Muscle of back (tissue), 13 donors: ENCODE measurements at places on chromosomes 7 and 10.

- DNase-seq: no peak
Measured at GRCh38 chr10:5666008-5666840, at the start of gene ASB13. Gene ASB13 (minus strand): TSS chr10:5666595. CDS start chr10:5666551, 44 bp downstream.

DNA sequence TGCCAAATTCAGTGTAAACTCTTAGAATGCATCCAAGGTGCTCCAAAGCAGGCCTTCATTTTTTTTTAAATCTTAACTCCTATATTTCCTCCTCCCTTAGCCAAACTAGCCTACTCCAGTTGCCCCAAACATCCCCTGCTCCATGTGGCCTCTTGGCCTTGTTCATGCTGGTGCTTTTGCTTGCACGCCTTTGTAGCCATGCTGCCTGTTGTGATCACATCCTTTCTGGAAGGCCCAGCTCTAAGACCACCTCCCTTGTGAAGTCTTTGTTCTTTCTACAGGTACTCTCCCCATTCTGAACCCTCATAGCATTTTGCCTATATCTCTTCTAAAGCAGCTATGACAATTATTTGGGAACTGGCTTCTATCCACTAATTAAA is 375.3 kb upstream of the NFE2L3 start:
- DNase-seq: no peak

GRCh38 chr7:116780521-116780920 is 81.9 kb upstream of the CAPZA2 start:
- DNase-seq: no peak

DNA sequence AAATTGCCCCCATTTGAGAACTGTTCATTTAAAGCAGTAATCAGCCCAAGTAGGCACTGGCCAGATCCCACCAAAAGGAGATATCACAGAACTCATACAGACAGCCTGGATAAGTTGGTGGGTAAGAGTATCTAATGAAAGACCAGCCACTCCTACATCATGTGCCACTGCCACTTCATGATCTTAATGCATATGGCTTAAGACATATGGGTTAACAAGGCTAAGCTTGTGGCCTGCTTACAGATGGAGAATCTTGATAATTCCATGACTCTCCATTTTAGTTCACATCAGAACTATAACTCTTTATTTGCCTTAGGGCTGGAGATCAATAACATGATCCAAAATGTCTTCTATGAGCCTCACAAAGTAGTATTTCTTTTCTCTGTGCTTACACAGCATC is 6.8 kb upstream of the IFIT1B start:
- no peak for DNase-seq

DNA sequence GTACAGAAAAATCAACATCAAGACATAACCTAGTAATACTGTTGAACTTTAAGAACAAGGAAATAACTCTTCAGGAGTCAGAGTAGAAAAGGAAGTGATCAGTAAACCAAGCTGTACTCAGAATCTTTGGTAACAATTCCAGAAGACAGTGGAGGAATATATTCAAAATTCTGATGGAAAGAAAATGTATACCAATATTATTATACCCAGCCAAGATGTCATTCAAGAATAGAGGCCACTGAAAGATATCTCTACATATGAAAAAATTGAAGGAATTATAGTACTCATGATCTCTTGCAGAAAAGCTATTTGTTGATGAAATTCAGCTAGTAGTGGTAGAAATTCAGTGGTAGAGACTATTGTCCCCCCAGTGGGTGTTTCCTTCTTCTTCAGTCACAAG is 182.6 kb upstream of the ZMIZ1 start:
- DNase-seq: no peak

GRCh38 chr10:97689559-97690020 is 2.5 kb upstream of the AVPI1 start:
- DNase-seq: no peak

DNA sequence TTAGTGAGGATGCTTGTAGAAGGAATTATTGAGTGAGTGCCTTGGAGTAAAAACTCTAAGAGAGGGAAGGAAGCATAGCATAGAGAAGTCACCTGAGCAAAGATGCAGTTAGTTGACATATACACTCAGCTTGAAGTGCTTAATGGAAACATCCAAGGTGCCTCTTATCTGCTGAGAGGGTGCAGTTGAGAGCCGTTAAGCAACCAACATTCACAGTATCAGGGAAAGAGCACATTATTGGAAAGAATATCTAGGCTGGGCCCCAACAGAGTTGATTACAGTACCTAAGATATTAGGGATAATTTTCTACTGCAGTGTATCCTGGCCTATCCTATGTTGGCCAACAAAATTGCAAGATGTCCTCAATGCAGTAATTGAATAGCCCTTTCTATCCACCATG is 302.0 kb downstream of the ETV1 start:
- no peak for DNase-seq

- peak; percentile 69 for DNase-seq
Measured at GRCh38 chr10:51700228-51700817, 928 bp upstream of the CSTF2T start.

- no peak for DNase-seq
Measured at GRCh38 chr10:130012129-130012528, 48.1 kb upstream of the EBF3 start.

DNA sequence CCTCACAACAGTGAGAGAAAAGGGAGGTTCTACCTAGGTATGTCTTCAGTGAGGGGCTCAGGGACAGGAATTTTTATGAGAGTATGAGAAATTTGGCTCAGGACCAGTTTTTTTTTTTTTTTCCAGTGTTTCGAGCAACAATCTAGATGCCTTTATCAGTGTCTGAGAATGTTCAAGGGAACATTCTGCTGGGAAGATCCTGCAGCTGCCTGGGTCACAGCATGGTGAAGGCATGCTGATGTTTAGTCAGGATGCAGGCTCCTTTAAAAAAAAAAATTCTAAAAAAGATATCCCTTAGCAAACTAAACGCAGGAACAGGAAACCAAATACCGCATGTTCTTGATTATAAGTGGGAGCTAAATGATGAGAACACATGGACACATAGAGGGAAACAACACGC is 31.0 kb downstream of the SBDS start:
- DNase-seq: no peak

DNA sequence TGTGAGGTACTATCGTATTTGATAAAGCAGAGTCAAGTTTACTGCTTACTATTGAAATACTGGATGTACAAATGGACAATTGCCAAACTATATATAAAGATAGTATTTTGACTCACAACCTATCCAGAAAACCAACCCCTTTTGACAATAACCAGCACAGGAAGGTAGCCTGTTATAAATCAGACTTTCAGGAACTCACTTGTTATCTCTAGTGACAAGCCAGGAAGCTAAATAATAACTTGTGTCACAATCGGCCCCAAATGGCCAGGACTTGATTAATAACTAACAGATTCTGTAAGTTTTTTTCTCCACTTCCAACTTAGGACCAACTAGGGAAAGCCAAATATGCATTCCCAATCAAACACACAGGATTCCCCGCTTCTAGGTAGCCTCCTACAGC is 38.8 kb upstream of the SLC35G1 start:
- DNase-seq: no peak

DNA sequence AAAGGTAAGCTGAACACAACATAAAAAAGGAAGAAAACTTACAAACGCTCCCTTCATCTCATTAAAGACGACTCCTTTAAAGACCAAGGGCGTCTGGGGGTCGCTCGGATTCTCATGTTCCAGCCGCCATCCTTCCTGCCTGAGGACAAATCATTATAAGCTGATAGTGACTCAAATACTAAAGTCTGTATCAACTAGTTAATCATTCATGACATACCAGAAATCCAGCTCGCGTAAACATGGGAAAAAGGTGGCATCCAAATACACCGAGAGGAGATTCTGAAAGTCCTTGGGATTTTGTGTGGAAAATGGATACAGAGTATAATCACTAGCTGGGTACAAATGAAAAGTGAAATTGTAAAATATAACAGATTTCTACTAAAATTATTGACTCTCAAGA is 7.4 kb downstream of the PITRM1 start:
- DNase-seq: no peak

DNA sequence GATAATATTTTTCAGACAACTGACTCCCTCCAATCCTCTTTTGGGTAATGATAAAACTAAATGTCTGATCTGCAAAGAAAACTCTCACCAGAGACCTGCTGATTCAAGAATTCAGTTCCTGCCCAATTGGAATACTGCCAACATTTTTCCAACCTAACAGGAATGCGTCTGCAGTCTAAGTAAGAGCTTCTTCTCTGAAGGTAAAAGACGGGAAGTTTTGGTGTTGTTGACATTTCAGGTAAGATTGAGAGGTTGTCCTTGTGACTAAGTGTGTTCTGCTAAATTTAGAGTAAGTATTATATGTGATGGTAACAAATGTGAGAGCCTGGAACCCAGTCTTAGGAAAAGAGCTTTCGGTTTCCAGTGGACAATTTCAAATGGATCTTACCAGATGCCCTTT is 17.6 kb downstream of the IFIT5 start:
- DNase-seq: no peak

- no peak for DNase-seq
Measured at GRCh38 chr7:47498229-47499056, 83.5 kb downstream of the TNS3 start.

DNA sequence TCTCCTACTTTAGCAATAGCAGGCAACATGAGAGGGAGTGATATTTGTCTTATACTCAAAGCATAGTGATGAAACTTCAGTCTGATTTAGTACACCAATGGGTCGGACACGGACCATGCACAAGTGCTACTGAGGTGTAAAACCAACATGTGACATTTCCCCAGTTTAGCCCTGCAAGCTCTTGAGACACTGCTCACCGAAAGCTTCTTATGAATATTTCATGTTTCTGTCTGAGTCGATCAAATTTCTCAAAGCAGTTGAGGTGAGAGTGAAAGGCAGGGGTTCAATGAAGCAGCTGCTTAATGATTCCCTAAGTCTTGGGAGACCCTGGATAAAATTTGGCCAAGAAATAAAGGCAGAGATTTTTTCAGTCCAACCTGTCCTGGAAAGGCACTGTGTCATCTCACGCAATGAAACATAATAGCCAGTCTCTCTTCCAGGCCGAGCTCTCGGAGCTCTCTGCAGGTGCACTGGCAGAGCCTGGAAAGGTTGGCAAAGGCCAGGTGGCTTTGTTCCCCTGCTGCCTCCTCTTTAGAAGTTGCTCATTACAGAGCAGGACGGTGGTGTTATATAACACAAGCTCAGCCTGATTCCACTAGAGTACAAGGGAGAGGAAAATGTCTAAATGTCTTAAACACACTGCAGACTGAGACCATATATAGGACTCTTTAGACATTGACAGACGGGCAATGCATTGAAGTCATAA is 33.9 kb upstream of the XPNPEP1 start:
- DNase-seq: no peak

DNA sequence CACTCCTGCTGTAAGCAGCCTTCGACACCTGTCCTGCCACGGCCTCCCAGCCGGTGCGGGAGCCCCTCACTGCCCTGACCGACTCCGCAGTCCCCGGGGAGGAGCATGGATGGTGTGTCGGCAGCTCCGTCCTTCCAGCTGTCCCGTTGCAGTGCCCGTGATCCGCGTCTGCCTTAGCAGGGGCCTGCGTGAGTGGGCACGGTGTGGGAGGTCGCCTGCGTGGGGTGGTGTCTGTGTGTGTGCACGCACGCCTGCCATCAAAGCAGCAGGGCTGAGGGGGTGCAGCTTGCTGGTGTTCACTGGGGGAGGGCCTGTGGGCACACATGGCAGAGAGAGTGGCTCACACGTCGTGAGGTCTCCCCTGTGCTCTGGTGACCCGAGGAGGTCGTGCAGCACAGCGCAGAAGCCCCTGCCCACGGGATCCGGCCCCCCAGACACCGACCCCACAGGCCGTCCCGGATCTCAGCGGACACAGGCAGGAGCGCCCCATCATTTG is 10.3 kb downstream of the MAFK start:
- DNase-seq: no peak

DNA sequence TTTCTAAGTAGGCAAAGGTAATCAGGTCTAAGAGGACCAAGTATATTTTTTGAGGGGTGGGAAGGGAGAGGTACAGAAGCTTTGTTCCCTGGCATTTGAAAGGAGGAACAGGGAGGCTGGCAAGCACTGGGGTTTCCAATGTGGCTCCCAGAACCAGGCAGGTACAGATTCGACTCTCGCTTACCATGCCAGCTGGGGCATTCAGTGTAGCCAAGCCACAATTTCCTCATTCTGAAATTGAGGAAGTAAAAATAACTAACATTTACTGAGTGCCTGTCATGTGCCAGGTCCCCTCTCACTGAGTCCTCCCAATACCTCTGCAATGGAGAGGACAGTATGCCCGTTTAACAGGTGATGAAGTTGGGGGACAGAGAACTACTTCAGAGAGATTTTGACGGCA is 45.9 kb upstream of the BET1 start:
- DNase-seq: no peak

DNA sequence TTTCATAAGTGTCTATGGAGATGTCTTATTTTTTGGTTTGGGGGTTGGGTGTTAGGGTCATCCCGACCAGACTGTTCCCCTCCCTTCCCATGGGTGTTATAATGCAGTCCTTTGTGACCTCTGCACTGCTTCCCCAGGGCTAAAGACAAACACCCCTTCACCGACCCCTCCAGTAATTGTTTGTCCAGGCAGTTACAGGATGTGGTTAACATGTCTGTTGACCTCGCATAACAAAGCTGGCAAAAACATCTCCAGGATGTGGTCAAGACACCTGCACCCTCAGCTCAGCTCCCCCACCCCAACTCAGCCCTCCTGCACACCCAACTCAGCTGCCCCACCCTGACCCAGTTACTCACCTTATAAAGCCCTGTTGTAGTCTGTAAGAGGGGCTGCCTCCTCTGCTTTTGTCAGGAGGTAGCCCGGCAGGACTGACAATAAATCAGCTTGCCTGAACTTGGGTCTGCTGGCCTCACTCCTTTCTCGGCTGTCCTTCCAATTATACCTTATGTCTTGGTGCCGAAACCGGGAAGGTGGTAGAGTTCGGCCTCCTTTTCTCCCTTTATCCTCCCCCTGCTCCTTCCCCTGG is 102.2 kb downstream of the ZNF92 start:
- DNase-seq: no peak

DNA sequence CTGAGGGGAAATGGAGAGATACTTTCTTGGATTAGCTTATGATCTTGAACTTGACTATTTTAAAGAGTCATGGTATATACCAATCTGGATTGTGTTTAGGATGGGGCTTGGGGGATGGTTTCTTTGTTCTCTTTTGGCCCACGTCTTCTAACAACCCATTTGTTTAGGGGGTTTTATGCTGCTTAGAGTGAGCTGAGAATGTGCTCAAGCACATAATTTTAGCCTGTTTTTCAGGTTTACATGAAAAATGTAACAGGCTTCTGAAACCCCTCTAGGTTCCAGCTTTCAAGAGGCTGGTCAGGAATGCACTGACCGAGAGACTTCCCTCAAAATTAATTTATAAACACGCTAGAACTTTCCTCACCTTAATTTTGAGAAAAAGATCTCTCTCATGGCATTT is 94.3 kb downstream of the AUTS2 start:
- no peak for DNase-seq

DNA sequence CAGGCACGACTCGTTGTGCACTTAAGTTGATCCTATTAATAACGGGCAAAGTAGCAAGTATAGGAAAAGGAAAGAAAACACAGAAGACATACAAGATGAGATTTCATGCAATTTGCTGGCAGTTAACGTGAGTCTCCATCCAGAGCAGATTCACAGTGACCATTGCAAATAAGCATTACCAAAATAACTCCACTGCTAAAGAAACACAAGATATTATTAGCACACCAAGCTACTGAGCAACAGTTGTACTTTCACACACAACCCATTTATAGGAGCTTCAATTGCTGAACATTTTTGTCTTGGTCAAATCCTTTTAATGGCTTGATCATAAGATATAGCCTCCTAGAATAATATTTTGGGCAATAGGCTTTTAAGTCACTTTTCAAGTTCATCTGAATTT is 187.7 kb upstream of the HGF start:
- no peak for DNase-seq
